ENCODE measurements at places on chromosomes 2 and 18.

DNA sequence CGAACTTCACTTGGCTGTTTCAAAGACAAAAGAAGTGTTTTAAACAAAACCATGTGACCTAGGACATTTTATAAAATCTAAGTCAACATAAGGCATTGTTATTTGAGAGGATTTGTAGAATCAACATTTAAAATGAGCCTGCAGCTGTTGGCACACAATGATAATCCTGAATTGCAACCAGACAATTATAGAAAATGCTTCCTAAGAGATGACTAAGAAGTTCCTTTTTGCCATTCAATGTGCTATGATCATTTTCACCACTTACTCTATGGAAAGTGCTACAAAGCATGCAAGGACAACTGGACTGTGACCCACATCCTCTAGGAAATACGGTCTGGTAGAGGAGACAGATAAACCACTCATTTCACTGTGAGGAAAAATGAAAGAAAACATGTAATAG lies 246.4 kb downstream of the CDH20 start:
- DNase-seq = no peak

- DNase-seq = no peak
Measured at GRCh38 chr2:111100765-111101162, 19.9 kb upstream of the BCL2L11 start.

DNA sequence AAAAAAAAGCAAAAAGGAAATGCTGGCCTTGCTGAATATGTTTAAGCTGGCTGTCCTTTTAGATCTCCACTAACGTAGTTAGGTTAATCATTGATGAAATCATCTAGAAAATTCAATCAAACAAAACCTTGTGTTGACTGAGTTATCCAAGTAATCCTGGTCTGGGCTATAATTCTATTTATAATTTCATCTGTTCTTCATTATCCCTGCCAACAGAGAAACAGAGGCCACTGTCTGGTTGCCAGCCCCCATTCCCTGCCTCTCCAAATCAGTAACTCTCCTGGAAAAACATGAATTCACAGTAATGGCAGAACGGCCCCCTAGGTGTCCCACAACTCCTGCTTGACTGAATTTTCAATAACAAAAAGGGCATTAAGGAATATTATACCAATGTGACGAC lies 24.6 kb downstream of the DOCK10 start:
- no peak for DNase-seq

GRCh38 chr2:42085706-42086487 lies 38.1 kb downstream of the PKDCC start:
- no peak for DNase-seq

DNA sequence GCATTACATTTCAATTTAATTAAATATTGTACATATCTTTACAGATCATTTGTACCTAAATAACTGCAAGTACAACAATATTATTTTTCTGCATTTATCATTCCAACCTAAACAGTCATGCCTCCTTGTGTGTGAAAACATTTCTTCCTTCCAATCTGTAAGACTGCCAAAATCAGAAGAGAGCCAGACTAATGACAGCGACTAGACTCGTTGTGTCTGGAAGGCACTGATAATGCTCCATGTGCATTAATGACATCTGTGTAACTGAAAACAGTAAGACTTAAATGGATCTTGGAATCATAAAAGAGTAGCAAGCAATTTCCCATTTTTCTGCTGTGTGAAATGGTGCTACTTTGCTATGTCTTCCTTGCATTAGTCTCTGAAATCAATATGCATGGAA lies 278.0 kb upstream of the DSEL start:
- no peak for DNase-seq

DNA sequence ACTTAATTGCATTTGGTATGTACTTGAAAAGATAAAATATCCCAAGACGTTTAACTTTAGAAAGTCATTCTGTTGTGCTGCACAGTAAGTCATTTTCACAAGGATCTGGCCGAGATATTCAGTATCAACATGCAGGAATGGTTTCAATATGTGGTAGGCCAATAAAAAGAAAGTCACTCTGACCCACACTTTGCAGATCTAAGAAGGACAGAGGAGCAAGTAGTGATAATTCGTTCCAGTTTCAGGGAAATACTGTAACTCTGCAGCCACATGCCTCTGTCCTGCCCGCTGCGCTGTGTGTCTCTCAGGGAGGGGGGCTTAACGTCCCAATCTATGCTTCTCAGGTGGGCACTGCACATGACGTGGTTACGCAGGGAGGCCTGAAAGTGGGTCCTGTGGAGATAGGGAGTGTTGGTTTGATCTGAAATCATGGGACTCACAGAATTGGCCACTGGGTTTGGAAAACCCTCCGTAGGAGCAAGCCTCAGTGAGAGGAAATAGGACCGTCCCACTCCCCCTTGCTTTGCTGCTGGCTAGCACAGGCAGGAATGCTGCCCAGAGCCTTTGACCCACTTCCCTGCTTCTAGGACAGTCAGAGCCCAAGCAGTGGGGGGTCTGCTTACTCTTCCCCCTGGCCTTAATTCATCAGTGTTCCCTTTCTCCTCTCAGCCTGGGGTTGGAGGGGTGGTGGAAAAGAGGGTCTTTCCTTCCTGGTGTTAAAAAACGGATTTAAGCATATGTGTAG lies 314.7 kb upstream of the SPRED2 start:
- no peak for DNase-seq

DNA sequence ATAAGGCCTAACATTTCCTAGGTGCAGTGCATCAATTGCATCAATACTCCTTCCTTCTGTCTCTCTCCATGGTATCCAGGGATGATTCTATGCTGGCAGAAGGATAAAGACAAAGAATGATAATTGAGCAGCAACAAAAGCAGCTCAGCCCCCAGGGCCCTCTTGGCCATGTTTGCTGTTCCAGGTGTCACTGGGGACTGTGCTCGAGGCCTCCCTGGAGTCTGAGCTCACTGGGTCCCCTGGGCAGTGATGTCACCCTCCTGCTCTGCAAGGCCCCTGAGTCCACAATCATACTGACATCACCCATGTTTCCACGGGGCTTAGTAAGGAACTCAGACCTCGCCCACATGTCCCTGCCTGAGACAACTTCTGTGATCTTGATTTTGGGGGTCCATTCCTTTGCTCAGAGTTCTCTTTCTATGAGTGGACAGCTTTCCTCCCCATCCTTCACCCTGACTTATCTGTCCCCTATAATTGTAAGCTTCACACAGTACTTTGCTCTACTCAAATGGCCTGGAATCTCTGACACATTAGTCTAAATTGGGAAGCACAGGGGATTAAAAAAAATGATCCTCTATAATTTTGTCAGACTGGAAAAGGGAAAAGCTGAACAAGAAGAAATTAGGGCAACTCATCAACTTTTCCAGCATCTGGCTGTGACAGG lies 15.8 kb upstream of the EXOC6B start:
- DNase-seq = no peak

DNA sequence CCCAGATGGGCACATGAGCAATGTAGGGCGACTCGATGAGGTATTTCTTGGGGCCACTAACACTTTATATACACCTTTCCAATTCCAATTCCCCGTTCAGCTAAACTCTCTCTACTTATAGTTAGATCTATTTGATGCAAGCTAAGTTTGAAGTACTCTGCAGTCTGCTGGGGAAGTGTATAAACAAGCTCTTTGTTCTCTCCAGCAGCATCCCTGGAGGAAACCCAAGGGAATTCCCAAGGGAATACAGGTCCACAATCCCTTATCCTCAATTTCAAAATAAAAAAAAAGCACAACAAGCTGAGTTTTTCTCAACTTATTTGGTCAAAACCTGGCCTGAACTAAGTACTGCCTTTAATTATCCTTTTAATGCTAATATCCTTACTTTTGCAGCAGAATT lies 433.3 kb downstream of the NBAS start:
- no peak for DNase-seq

DNA sequence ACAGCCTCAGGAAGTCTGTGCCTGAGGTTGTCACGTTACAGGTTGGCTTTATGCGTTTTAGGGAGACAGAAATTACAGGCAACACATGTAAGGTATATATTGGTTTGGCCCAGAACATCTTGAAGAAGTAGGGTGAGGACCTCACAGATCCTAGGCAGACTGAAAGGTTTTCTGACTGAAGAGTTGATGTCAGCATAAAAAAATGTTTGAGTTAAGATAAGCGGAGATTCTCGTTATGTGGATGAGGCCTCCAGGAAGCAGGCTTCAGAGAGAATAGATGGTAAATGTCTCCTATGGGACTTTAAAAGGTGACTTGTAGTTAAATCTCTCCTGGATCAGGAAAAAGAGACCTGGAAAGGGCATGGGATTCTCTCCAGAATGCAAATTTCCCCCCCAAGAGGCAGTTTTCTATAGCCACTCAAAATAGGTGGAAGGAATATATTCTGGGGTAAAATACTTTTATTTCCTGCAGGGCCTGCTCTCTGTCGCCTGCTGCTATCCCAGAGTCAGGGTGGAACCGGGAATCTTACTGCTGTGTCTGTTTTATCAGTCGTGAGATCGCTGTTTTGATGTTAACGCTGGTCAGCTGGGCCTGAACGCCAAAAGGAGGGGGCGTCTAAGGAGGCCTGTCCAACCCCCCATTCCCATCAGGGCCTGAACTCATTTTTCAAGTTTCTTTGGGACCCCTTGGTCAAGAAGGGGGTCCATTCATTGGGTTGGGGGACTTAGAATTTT lies 171.1 kb downstream of the HDAC4 start:
- DNase-seq = no peak

DNA sequence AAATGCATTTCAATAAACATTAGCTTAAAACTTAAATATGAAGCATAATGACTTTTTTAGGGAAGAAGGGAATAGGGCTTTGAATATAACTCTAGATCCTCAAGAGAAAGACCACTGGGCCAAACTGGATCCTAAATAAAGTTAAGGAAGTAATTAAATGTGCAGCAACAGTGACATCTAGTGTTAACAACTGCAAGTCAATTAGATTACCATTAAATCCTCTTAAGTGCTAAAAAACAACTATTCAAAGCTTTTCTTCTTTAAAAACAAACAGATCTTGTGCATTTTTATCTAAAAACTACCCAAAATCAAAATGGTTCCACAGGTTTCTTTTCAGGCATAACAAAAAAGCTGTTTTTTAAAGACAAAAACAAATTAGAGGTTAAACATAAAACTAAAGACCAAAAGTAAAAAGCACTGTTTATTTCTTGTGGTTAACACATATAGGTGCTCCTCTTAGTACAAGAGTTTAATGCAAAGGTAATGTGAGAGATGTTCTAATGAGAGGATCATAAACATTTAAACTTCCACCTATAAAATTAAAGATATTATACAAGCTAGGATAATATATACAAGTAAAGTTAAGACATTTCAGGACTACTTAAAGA lies 111.4 kb downstream of the THADA start:
- no peak for DNase-seq

GRCh38 chr2:46146866-46147502 lies 150.2 kb upstream of the EPAS1 start:
- DNase-seq = no peak

DNA sequence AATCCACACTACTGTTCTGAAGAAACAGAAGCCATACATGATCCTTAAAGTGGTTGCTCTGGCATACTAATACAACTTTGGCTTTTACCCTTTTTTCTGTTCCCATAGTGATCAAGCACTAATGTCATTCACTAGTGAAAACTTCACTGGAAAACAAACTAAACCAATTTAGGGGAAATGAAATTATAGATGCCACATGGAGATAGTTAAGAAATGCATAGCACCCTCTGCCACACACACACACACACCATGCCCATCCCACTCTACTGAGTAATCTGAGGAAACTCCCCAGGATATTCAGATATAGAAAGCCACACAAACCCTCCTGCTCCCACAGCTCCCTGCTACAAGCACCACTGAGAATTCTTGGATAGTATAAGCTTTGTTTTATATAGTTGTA lies 39.1 kb downstream of the SLC3A1 start:
- DNase-seq = no peak
